ENCODE measurements at places on chromosomes 5 and 9. TPM values are rescaled to one million over a fixed set of nuclear protein-coding genes. Genes with fewer than 3 reads are reported as not detected.

DNA sequence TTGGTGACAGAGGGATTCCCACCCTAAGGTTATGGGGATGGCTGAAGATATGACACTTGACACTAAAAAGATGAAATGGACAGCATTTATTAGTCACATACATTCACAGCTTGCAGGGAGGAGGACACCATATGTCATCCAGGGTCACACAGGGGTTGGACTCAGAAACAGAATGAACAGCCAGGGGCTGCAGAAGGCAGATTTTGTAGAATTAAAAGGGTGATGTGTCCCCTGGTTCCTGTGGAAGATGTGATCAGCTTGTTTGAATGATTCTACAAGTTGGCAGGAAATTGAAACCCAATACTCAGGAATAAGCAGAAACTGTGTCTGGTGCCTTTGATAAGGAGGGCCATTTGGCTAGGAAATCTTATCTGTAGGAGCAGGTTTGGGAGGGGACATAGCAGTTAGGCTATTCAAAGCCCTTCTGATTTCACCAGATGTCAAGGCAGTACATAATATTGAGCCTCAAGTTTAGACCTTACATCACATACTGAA, 102.3 kb upstream of the GRIN3A start:
- DNase-seq, result no peak

DNA sequence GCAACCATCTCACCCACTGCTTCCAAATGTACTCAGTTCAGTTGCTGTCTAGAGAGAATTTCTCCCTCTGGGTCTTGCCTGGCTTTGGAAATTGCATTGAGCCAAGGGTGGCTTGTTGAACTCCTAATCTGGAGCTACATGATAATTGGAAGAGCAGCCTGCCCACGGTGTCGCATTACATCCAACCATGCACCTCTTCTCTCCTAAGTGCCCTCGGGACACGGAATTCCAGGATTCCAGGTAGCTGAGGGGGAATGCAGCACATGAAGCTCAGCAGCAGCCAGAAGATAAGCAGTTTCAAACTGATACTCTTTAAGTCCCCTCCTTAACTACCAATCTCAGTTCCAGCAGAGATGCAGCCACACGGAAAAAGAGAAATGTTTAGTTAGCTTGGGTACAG, 509.4 kb upstream of the KLF4 start:
- no peak for DNase-seq

DNA sequence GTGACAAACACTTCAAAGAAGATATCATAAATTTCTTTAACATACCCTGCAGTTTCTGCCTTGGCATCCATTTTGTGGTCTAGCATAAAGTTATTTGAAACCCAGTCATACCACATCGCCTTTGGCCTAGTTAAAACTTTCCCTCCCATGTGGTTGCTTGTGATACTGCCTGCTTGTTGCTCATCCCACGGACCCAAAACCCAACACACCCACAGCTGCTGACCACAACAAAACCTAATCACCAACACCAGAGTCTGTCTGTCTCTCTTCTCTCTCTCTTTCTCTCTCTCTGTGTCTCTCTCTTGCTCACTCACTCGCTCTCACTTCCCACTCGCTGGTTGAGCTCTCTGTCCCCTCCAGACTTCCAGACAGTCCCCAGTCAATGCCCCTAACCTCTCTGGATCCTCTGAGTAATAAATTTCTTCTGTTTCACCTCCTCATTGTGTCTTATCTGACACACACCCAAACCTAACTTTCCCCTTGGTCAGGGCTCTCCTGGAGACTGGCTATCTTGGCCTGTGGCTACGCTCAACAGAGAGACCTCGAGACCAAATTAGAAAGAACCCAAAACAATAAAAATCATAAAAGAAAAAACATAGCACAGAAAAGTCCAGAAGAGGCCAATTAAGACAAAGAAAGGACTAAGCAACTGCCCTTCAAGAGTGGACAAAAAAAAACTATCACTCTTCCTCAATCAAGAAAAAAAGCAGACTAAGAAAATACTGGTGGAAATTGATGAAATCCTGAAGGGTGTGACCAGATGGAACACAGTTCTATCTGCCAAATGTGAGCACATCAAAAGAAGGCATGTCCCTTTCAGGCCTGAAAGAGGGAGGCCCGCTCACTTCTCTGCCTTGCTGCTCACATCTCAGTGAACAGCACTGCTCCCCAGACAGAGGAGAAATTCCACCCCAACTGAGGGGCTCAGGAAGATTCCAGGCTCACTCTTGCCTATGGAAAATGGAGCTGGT, 41.5 kb downstream of the TTLL11 start:
- DNase-seq, result no peak

GRCh38 chr9:35730486-35730854, 1.5 kb downstream of the TLN1 start:
- DNase-seq, result no peak

DNA sequence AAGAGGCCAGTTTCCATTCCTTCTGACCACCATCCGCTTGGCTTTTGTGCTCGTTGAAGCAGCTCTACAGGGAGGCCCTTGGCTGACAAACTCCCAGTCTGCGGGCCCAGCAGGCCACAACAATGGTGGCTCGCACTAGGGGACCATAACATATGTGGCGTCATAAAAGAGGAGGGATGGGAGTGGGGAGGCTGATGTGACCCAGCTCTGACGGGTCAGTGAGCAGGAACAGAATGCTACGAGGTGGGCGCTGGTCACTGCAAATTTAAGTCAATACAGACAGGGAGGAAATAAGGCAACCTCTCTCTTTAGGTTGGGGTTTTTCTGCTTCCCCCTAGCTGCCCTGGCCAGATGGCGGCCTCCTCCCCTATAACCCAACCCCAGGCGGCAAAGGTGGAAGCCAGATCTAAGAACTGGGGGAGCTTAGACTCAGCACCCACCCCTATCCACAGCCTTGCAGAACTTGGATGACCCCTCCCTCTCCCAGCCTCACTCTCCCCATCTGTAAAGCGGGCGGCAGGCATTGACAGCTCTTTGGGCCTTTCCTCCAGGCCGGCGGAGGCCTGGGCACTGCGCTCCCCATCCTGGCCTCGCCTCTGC, 778 bp downstream of the FRRS1L start:
- DNase-seq, result no peak

DNA sequence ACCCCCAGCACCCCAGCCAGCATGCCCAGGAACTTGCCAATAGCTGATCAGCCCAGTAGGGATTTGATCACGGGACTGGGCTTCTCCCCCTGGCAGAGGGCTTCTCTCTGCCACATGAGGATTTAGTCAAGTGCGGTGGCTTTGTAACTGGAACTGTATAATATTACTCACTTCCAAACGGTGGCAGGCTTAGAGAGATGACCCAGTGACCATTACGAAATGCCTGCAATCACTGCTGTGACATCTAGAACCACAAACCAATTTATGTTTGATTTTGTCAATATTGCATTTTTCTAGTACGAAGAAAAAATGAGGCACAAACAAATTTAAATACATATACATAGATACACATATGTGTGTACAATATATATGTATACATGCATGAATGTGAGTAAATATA, 192.1 kb downstream of the ERCC6L2 start:
- DNase-seq, result no peak

DNA sequence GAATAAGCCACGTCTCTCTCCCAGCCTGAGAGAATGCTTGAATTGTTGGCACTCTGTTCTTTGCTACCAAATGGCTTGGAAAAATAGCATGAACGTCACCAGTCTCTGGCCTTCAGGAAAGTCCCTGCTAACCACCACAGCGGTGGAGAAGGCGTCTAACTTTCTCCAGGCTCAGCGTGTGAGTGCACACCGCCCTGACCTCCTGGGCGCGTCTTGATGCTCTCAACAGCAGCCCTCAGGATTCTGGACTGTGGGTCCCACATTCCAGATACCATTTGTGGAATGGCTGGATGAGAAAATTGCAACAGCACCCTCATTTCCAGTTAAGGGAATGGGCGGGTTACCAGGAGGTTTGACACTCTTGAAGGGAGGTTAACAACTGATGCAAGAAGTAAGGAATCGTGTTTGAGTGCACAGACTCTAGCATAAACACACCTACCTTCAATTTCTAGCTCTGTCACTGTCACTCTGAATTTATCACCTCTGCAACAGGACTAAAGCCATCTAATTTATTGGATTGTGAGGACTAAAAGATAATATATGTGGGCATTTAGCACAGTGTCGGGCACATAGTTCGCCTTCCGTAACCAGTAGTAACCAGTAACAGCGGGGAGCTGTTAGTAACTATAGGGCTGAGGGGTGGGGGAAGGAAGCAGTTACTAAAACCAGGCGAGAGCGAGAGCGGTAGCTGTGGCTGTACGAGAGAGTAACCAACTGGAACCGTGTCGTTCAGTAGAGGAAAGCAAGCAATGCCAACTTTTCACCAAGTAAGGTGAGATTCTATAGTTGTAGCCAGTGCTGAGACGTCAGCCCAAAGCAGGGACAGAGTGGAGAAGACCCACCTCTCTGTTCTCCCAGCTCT, 807 bp upstream of the PLGRKT start:
- peak; percentile 47 for DNase-seq

The PCDHB16 gene
- 6.3 TPM for total RNA-seq

The HAPLN1 gene
- total RNA-seq, result 14.3 TPM

The TMEM174 gene
- total RNA-seq, result not detected

The DOCK8 gene
- not detected for total RNA-seq

The TXNDC8 gene
- total RNA-seq, result not detected

The ASTN2 gene
- total RNA-seq, result 7.7 TPM

All from cardiac muscle cell (in vitro differentiated cells and primary cell).